ENCODE measurements at places on chromosomes 2 and 18. TPM values are rescaled to one million over a fixed set of nuclear protein-coding genes. Genes with fewer than 3 reads are reported as not detected.

GRCh38 chr2:47119001-47119400 is 36.1 kb downstream of the STPG4 start:
- DNase-seq: no peak

- no peak for DNase-seq
Measured at GRCh38 chr18:42011053-42011452, 56.0 kb downstream of the PIK3C3 start.

DNA sequence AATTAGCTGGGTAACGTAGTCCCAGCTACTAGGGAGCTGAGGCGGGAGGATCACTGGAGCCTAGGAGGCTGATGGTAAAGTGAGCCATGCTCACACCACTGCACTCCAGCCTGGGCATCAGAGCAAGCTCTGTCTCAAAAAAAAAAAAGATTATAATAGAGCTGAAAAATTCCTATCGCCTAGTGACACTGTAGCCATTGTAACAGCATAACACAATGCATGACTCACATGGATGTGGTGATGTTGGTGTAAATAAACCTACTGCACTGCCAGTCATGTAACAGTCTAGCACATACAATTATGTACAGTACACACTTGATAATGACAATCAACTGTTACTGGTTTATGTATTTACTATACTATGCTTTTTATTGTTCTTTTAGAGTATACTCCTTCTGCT is 39.6 kb downstream of the MGAT4A start:
- no peak for DNase-seq

DNA sequence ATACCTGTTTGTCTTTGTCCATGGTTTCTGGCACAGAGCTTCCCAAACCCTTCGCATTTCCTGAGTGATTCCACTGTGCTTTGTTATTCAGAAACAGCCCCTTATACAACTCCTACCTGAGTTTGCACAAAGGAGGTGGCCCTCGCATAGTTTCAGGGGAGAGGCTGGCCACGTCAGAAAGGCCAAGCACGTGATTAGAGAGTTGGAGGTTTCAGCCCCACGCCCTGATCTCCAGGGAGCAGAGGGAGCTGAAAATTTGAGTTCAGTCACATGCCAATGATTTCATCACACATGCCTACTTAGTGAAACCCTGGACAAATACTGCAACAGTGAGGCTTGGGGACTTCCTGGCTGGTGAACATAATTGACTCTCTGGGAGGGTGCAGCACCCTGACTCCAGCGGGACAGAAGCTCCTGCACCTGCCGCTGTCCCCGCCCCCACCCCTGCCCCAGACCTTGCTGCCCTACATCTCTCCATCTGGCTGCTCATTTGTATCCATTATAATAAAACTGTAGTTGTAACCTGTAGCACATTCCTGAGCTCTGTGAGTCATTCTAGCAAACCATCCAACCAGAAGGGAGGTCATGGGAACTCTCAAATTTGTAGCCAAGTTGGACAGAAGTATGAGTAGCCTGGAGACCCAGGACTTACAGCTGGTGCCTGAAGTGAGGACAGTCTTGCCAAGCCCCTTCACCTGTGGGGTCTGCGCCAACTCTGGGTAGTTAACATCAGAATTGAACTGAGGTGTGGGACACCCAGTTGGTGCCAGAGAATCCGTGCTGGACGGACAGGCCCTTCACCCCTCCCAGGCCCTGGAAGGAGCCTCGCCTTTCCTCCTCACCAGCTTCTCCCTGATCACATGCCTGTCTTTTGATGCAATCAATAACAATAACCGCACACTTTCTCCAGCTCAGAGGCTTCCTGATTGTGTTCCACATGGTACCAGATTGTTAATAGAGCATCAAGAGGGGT is 224.3 kb downstream of the ANAPC1 start:
- no peak for DNase-seq

DNA sequence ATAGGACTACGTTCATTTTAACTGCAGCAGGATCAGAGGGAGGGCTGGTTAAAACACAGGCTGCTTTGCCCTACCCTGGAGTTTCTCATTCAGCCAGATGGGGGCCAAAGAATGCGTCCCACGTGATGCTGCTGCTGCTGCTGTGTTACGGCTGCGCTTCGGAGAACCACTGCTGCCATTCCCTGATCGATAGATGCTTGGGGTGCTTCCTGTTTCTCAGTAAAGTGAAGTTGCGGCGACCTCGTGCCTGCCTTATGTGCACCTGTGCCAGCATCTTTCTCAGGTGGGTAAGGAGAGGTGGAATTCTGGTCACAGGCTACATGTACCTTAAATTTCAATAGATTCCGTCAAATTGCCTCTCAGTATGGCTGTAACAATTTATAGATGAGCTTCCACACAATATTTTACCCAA is 24.7 kb upstream of the TOGARAM2 start:
- DNase-seq: no peak

DNA sequence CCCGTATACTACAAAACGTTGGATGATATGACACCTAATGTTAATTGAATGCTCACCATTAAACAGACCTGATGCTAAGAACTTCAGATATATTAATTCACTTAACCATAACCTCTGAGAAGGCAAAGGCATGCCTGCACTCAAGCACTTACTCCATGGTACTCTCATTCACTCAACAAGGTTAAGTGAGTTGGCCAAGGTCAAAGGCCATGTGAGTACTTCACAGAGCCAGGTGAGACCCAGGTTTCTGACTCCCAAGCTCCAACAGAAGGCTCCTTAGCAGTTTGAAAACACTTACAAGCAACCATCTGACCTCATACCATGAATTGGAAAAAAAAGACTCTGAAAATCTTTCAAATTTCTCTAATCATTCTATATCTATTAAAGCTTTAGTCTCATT is 198.8 kb downstream of the L3MBTL4 start:
- no peak for DNase-seq

DNA sequence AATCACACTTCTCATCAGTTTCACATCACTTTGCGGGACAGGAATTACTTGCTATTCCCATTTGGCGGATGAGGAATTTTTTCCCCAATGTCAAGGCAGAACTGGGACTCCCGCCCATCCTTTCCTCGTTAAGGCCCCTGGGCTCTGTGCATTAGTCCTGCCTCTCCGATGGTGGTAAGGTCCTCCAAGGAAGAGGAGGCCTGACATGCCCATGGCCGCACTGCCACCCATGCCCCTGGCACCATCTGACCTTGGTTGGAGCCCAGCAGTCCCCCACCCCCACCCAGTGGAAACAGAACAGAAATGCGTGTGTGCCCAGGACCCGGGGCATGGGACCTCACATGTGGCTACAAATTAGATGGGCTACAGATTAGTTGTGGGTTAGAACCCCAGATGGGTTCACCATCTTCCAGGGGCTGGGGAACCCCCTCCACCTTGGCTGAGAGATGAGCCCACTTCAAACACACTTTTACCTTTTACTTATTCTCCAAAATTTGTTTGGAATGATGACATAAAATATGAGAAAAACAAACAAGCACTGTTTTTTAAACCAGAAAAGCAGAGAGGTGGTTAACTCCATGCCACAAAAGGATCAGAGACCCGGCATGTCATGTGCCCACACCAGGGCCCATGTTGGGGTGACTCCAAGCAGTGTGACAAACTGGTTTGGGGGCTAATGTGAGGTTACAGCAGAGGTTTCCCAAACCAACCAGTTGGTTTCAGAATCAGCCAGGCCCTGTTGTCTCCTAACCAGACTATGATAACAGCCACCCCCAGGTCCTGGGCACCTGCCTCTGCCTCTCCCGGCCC is 11.0 kb upstream of the DUSP2 start:
- DNase-seq: peak; percentile 30

DNA sequence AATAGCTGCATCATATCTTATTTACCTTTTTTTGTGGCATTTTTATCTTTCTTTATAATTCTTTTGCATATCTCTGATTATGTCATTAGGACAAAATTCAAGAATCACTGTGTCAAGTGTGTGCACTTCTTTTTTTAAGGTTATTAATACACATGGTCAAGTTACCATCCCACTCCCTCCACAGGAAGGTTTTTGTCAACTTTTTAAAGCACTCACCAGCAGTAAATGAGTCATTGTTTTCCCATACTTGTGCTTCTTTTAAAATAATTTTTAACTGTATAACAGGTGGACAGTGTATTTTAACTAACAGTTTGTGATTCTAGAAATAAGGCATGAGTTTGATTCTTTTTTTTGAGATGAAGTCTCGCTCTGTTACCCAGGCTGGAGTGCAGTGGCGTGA is 45.7 kb upstream of the FAM171B start:
- no peak for DNase-seq

GRCh38 chr18:24486684-24487083 is 26.2 kb downstream of the HRH4 start:
- no peak for DNase-seq

- no peak for DNase-seq
Measured at GRCh38 chr2:164910101-164910899, 45.0 kb downstream of the SLC38A11 start.

DNA sequence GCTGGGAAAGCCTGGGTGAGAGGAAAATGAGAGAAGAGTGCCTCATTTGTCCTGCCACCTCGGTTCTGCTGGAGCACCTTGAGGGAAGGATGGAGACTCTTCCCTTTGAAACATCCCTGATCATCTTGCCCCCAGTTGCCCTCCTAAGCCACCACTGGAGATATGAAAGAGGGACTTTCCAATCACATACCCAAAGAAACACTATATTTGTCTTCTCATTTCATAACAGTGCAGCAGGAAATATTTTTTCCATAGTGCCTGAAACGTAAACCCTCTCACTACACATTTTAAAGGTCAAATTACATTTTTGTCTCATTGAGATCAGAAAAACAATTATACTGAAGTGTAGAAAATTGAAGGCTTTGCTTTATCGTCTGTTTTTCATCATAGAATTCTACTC is 63.3 kb downstream of the KCTD18 start:
- no peak for DNase-seq

DNA sequence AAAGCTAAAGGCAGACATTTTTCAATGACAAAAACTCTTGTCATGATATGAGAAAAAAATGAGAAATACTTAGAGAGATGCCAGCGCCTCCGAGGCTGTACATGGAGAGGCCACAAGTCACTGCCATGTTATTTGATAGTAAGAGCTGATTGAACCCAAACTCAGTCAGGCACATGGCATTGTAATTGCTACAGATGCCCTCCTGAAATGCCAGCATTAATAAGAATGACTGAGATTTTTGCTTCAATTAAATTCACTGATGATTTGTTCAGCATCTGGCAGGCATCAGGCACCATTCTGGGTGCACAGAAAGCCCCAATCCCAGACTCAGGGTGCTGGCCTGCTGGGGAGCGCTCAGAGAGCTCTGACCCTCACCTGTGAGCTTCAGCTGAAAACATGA is 129.0 kb upstream of the PXDN start:
- DNase-seq: no peak

DNA sequence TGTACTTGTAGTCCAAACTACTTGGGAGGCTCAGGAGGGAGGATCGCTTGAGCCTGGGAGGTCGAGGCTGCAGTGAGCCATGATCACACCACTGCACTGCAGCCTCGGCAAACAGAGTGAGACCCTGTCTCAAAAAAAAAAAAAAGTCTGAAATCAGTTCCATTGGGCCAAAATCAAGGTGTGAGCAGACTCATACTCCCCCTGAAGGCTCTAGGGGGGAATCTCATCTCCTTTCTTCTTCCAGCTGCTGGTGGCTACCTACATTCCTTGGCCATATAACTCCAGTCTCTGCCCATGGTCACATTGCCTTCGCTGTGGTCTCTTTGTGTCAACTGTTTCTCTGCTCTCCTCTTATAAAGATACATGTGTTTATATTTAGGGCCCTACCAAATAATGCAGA is 234.0 kb downstream of the LRRTM1 start:
- no peak for DNase-seq

DNA sequence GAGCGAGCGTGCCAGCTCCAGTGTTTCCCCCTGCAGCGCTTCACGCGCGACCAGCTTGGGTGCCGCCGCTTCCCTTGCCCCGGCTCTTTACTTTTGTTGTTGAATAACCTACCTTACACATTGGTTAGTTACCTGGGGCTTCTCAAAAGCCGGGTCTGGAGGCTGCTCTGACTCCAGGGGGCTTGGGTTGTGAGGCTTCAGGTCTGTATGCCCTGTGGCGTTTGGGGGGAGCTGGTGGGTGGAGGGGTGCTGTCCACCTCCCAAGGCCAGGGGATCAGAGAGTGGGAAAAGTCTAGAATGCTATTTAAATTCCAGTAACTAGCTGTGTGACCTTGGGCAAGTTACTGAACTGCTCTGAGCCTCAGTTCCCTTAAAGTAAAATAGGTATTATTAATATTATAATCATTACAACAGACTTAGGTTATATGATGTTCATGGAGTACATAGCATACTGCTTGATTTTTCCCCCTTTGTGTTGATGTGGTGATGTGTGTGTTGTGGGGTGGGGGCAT is 770 bp downstream of the LYPD6B start:
- DNase-seq: no peak

DNA sequence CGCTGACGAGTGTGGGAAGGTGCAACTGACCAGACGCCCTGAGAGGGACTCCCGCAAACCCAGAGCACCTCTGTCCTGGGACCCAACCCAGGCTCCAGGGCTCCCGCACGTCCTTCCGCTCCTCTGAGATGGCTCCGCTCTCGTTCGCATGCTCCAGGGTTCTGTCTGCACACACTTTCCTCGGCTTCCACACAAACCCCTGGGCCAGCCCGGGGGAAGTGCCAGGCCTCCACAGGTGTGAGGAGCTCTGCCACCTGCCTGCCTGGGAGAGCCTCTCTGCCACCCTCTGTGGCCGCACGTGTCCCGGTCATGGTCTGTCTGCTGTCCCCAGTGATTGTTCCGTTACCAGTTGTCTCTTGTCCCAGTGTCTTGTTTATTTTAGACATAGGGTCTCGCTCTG is 222.9 kb downstream of the HDAC4 start:
- no peak for DNase-seq

- DNase-seq: no peak
Measured at GRCh38 chr2:17804358-17804757, 11.9 kb upstream of the MSGN1 start.

The FHOD3 gene
- polyA plus RNA-seq: 109 TPM

The SLC19A3 gene
- polyA plus RNA-seq: 0.91 TPM

The GREB1L gene
- polyA plus RNA-seq: 5.2 TPM

The ST8SIA3 gene
- not detected for polyA plus RNA-seq

The CD302 gene
- 8.3 TPM for polyA plus RNA-seq

The ARL4C gene
- polyA plus RNA-seq: 0.80 TPM

The STPG4 gene
- polyA plus RNA-seq: not detected

The RSAD2 gene
- polyA plus RNA-seq: 1.9 TPM

The SERPINB13 gene
- not detected for polyA plus RNA-seq

The GCFC2 gene
- 7.2 TPM for polyA plus RNA-seq

The RGPD8 gene
- polyA plus RNA-seq: 2.0 TPM

The ABCG8 gene
- not detected for polyA plus RNA-seq

All from heart left ventricle (tissue), 16 donors.